Osteoblast (primary cell): ENCODE measurements at places on chromosomes 2 and 18.

- peak; percentile 77 for DNase-seq
These were observed 1.4 kb downstream of the GPR35 start for GRCh38 chr2:240626531-240627300.

DNA sequence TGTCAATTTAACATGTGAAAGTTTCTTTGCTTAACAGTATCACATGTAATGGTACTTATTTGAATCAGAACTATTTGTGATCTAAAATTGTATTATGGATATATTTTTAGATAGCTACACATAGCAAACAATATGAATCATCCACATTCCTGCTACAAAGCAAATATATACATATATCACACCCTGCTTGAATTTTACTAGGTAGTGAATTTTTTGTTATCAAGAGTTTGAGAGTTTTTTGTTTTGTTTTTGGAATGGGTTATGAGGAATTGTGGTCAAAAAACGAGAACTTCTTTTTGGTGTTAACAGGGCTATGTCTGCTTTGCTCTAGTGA lies 635.7 kb downstream of the NRXN1 start:
- DNase-seq = no peak

DNA sequence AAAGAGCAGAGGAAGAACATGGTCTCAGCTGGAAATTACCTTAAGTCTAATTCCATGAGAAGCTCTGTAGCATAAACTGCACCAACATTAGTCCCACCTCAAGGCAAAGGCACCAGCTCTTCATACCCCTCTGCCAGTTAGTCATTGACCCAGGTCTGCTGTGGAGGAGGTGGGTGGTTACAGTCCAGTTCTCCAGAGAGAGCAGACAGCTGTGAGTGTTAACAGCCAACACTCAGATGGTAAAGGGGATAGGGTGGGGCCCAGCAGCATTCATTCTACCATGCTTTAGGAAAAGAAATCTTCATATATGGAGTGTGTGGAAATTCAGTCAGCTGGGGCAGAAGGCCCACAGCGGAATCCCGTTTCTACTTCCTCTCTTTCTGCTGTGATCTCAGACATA lies 159.7 kb upstream of the FBXO11 start:
- no peak for DNase-seq

- DNase-seq = peak; percentile 98
These were observed 2.8 kb downstream of the IHH start for GRCh38 chr2:219057709-219058540.

- peak; percentile 98 for DNase-seq
These were observed at the start of gene SNTG2 for GRCh38 chr2:950080-950966. Gene SNTG2 (plus strand): TSS chr2:950849. CDS start chr2:950997, 148 bp downstream.
